ENCODE measurements at places on chromosomes 7 and 10. TPM values are rescaled to one million over a fixed set of nuclear protein-coding genes. Genes with fewer than 3 reads are reported as not detected.

- DNase-seq, result peak; percentile 74
These were observed 101.6 kb downstream of the DYNC2I1 start for GRCh38 chr7:158957921-158958491.

- no peak for DNase-seq
These were observed 95.3 kb downstream of the SUGCT start for GRCh38 chr7:40230101-40230500.

DNA sequence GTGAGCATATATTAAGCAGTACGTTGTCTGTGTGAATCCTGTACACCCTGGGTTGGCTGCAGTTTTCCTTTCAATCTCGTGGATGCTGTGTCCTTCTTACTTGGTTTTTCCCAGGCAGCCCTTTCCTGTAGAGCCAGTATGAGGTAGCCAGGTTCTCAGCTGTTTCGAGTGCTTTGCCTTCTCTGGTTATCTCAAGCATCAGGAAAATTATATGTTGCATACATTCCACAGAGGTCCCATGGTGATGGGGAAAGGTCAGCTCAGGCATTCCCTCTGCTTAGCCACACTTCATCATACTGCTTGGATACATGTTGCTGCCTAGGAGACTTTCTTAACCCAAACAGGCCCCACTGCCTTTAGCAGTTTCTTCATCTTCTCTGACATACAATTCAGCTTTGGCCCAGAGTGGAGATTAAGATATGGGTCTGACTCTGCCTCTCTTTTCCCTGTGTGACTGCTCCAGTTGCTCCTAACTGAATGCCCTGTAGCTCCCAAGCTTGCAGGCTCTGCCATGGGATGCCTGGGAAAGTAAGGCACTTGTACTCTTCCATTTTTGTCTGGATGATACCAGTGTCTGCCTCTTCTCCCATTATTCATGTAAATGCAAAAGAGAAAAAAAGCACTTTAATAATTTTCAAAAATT, 11.3 kb downstream of the GNAI1 start:
- DNase-seq, result no peak

NPSR1 gene
- total RNA-seq, result not detected

GRCh38 chr7:67916571-67917436, 920.2 kb downstream of the TYW1 start:
- no peak for DNase-seq

FKBP9 gene
- total RNA-seq, result 0.37 TPM

ADRB1 gene
- total RNA-seq, result not detected

DNA sequence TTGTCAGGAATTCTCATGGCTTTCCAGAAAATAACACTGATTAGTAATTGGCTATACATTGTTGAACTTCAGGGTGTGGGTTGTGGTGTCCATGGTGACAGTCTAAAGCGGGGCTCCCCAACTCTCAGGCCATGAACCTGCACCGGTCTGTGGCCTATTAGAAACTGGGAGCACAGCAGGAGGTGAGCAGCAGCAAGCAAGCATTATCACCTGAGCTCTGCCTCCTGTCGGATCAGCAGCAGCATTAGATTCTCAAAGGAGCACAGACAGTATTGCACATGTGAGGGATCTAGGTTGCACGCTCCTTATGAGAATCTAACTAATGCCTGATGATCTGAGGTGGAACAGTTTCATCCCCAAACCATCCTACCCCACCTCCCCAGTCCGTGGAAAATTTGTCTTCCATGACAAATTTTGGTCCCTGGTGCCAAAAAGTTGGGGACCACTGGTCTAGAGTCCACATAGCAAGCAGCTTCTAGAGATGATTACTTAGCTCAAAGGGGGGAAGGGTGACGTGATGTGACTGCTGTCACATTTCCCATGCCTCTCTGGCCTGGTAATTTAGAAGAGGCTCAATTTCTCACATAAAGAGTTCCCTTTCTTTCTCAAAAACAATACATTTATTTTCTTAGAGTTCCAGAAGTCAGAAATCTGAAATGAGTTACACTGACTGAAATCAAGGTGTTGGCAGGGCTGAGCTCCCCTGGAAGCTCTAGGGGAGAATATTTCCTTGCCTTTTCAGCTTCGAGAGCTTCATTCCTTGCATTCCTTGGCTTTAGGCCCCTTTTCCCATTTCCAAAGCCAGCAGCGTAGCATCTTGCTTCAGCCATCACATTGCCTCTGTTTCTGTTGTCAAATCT, 17.6 kb upstream of the FAM221A start:
- no peak for DNase-seq

DNA sequence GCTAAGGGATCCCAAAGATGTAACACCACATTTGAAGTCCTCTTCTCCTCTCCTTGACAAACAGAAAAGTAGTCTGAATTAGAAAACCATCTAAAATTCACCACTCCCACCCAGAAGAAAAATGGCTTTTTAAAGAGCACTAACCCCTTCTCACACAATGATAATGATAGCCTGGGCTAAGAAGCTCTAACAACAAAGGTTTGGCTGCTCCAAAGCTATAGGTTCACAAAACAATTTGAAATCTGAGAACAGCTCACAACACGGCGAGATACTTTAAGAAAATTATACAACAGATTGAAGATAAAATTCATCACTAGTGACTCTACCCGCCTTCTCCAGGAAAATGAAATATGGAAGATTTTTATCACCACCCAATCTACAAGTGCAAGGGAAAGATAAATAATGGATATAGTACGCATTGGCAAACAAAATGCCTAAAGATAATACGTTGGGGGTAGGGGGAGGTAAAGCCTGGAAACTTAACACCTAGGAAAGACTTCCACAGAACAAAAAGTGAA, 7.4 kb downstream of the ITGB1 start:
- no peak for DNase-seq

DNA sequence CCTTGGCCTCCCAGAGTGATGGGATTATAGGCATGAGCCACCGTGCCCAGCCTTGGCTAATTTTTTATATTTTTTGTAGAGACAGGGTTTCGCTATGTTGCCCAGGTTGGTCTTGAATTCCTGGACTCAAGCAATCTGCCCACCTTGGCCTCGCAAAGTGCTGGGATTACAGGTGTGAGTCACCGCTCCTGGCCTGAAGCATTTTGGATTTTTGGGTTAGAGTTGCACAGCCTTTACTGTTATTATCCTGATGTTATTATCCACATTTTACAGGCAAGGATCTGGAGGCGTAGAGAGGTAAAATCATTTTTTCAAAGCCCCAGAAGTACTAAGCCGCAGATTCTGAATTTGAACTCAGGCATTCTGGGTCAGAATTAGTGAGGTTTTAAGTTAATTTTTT, 75.4 kb downstream of the TCF7L2 start:
- DNase-seq, result no peak

DNA sequence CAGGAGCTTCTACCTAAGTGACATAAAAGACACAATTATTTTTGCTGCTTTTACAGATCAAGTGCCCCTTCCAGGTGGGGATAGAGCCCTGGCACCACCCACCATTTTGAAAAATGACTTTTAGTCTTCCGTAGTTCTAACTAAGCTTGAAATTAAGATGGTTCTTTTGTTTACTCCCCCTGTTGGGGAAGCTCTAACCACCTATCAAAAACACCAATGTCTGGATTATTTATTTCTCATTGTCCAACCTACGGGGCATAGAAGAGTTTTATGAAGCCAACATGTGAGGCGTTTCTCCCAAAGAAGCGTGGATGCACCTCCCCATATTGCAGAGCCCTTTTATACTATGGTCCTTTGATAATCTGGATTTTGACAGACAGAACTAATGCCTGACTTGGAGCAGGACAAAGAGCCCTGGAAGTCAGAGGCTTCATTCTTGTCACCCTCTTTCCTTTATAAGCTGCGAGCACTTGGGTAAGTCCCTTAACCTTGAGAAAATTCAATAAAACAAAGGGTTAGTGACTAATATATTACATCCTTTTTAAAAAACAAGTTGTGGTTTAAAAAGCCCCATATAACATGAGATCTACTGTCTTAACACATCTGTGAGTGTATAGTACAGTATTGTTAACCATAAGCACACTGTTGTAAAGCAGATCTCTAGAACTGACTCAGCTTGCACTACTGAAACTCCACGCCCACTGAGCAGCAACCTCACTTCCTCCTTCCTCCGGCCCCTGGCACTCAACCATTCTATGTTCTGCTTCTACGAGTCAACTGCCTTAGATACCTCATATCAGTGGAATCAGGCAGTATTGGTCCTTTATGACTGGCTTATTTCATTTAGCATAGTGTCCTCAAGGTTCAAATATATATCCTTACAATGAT, 67.5 kb downstream of the ATXN7L1 start:
- peak; percentile 94 for DNase-seq

DNA sequence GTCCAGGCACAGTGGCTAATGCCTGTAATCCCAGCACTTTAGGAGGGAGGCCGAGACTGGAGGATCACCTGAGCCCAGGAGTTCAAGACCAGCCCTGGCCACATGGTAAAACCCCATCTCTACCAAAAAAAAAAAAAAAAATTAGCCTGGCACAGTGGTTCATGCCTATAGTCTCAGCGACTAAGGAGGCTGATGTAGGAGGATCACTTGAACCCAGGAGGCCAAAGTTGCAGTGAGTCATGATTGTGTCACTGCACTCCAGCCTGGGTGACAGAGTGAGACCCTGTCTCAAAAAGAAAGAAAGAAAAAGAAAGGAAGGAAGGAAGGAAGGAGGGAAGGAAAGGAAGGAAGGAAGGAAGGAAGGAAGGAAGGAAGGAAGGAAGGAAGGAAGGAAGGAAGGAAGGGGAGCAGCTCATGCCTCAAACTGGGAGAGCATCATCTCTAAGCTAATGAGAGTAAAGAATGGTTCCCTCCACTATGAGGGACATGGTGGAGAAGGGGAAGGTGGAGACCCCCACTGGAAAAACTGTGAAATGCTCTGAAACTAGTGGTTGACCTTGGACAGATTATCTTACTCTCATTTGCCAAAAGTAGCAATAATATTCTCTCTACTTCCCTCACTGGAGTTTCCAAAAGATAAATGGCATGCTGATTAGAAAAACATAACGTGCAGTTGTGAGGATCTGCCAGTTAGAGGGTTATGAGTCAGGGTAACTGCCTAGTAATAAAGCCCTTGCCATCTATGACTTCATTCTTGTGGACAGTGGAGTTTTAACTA, 16.8 kb downstream of the GIMAP5 start:
- DNase-seq, result peak; percentile 43

- DNase-seq, result no peak
These were observed 110.1 kb downstream of the CD36 start for GRCh38 chr7:80748363-80749042.

DNA sequence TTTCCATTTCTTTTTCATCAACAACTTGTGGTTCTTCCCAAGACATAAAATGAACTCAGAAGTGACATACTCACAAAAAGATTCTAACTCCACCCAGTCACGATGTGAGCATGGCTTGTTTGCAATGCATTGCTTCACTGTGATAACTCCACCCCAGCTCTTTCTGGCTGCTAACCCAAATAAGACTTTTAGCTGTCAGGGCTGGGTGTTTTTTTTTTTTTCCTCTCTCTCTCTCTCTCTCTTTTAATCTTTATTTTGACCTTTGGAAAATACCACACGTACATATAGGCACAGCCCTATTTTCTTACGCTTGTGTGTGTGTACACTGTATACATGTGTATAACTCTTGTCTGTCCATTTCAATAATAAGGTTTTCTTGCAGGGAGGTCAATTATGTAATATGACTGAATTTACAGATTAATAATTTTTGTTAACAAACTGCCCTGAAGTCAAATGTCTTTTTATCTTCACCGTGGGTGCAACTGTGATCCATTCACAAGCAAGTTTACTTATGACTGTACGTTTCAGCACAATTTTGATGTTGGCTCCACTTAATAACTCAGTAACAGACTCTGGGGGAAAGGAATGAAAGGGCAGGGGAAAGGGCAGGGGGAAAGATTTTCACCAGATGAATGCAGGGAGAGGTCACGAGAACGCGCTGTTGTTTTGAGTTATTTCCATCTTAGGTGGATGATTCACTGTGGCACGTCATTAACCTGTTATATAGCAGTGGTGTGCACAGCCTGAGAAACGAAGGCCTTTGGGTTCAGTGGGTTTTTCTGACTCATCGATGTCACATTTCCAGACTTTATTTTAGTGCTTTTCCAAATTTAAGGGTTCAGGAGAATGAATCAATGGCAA, 49.1 kb downstream of the APBB1IP start:
- DNase-seq, result peak; percentile 83

MYH16 gene
- total RNA-seq, result not detected

DNA sequence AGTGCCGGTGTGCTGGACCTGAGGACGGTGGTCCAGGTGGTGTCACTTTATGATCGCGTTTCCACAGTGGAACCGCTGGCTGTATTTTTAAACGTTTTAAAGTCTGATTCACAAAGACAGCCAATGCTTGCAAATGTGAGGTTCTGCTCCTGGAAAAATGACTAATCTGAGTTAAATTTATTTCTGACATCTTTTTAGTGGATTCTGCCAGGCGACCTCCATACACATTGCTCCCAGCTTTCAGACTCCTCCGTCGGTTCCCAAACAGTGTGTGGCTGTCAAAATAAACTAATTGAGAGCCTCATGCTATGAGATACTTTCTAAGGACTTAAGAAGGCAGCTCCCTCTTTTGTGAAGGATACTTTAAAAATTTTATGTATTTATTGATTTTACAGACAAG, 12.7 kb upstream of the TTYH3 start:
- DNase-seq, result no peak

GRCh38 chr10:114691442-114691941, 33.4 kb upstream of the ABLIM1 start:
- no peak for DNase-seq

FAM25C gene
- total RNA-seq, result not detected

- DNase-seq, result no peak
These were observed 50.7 kb upstream of the AMPH start for GRCh38 chr7:38681882-38682281.

GRCh38 chr7:88347517-88347916, 40.8 kb upstream of the STEAP4 start:
- no peak for DNase-seq

DNA sequence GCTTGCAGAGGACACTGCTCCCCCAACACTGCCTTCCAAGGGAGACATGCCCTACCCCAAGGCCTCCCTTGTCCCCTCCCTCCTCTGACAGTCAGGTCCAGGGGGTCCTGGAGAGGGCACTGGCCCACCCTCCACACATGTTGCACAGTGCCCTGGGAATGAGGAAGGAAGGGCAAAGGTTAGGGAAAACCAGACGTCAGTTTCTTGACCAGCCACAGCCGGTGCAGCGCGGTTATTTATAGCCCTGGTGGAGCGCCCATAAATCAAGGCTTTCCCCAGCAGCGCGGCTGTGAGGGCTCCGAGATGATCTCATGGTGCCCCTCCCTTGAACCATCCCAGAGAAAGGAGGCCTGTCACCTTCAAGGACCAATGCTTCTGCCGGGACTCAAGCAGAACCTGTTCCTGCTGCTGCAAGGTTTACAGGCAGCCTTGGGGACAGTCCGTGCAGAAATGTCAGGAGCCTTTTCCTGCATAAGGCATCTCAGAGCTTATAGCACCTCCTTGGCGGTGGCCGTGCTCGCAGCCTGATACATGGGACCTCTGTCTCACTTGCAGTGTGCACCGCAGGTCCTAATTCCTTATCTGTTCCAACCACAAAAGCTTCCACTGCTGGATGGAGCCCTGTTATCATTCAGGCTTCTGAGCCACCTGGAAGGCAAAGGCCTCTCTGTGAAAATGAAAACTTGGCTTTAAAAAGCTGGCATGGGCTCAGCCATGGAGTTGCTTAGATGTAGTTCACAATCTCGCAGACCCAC, 127.3 kb downstream of the LHPP start:
- no peak for DNase-seq

- no peak for DNase-seq
These were observed 85.5 kb downstream of the TMEM130 start for GRCh38 chr7:98784216-98784785.

CALHM2 gene
- 10.1 TPM for total RNA-seq

FERD3L gene
- total RNA-seq, result not detected
